ENCODE measurements at places on chromosomes 1 and 21.
A peak's percentile ranks its signal among the peaks of the same experiment; 100 is the strongest.

- DNase-seq: no peak
Observed at GRCh38 chr1:15432324-15432723, 5.9 kb upstream of the CTRC start.

GRCh38 chr1:5198328-5198727, 543.9 kb downstream of the AJAP1 start:
- no peak for DNase-seq

- DNase-seq: no peak
Observed at GRCh38 chr1:43998000-43998378, 6.6 kb downstream of the CCDC24 start.

DNA sequence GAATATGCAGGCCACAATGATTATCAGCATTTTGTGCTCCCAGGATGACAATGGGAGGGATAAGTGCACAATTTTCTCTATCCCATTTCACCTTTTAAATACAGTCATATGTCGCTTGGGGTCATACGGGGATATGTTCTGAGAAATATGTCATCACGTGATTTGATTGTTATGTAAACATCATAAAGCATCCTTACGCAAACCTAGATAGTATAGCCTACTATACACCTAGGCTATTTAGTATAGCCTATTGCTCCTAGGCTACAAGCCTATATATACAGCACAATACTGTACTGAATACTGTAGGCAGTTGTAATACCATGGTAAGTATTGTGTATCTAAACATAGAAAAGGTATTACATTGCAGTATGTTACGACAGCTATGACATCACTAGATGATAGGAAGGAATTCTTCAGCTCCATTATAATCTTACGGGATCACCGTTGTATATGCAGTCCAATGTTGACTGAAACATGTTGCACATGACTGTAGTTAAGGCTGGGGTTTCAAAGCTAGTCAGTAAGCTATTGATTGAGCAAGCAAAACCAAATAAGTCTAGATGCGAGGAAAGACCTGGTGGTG, 18.9 kb downstream of the RUSC1 start:
- DNase-seq: no peak

GRCh38 chr21:27017246-27017645, 50.4 kb upstream of the ADAMTS5 start:
- DNase-seq: no peak

DNA sequence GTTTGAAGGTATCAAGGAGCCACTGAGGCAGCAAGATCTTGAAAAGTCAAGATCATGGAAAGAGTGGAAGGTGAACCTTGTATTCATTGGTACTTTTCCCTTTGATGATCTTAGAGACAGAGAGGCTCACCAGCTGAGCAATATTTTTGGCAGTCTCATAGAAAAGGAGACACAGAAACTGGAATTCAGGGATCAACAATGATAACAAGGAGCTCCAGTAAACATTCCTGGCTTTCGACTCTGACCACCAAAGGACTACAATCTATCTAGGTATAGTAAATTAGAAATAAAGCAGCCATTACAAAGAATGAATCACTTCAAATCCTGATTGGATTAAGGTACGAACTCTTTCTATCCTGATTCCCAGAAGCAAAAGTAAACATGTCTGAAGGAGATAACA, 615.4 kb downstream of the KIF26B start:
- DNase-seq: no peak

- no peak for DNase-seq
Observed at GRCh38 chr1:92956254-92957029, 4.8 kb downstream of the DIPK1A start.

GRCh38 chr21:41921021-41921420, 32.8 kb downstream of the C2CD2 start:
- no peak for DNase-seq

GRCh38 chr1:154290921-154291320, 18.5 kb downstream of the HAX1 start:
- no peak for DNase-seq

- no peak for DNase-seq
Observed at GRCh38 chr1:115137191-115137590, 47.9 kb upstream of the TSPAN2 start.

DNA sequence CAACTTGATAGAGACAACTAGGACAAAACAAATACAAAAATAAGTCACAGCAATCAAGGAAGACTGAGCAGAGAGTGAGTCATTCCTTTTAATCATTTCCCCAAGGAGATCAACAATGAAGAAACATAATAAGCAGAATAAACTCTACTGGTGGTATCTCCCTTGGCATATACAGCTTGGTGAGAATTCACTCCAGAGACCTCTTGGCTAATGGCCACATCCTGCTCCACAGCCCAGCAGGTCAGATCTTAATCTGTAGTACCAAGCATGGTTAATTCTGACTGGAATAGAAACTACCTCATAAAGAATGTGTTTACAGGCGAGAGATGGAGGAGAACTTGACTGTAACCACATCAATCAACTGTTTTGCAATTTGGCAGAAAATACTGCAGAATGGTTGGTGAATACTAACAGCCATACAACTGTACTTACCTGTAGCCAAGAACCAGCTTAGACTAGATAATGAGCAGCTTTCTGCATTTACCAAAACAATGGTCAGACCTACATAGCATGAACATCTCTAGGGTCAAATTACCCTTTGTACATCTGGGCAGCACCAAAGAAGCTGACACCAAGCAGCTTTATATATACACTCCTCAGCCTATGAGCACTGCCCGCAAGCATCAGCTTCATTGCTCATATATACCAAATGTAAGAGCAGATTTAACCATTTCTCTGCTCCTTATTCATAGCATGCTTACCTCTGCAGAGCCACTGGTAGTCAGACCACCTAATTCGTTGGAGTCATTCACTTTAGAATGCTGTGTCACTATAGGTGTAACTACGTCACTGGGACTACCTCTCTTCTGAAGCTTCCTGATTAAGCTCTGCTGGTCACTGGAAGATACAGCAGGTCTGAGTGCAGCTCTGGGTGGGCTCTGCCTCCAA, 51.0 kb downstream of the KIAA0319L start:
- DNase-seq: peak; percentile 59

Data from activated CD8-positive, alpha-beta memory T cell treated with anti-CD3 and anti-CD28 coated beads for 24 hours (primary cell).